SW480 (cell line): ENCODE measurements at places on chromosomes 5 and 9.

DNA sequence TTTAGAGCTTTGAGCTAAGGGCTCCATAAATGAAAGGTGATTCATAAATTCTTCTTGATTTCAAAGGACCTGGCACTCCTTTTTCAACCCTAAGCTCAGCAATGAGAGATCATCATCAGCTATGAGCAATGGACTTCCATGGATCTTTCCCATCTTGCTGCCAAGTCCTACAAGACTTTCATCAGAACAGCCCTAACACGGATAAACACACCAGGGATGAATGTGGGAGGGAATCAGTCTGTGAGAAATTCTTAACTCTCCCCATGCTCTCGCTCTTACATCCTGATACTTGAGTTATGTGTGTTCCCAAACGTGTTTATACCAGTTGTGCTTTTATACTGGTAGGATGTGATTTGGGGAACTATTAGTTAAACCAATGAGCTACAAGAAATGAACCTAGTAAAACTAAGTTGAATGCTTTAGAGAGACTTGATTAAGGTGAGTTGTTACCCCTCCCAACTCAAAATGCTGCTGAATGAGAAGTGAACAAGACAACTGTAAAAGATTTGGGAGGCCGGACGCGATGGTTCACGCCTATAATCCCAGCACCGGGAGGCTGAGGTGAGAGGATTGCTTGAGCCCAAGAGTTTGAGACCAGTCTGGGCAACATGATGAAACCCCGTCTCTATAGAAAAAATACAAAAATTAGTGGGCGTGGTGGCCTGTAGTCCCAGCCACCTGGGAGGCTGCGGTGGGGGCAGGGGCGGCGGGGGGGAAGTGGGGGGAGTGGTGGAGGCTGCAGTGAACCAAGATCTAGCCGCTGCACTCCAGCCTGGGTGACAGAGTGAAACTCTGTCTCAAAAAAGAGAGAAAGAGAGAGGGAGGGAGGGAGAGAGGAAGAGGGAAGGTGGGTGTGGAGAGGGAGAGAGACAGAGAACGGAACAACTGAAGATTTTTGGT is 5.2 kb upstream of the RPL26L1 start:
- peak; percentile 27 for DNase-seq

GRCh38 chr5:181152406-181152805 is 5.0 kb downstream of the OR2V2 start:
- peak; percentile 86 for DNase-seq

GRCh38 chr5:142182840-142183239 is 74.3 kb downstream of the NDFIP1 start:
- DNase-seq, result no peak

- no peak for DNase-seq
Measured at GRCh38 chr5:88847420-88847819, 35.6 kb downstream of the MEF2C start.

- no peak for DNase-seq
Measured at GRCh38 chr9:95067897-95068296, 249.6 kb downstream of the FANCC start.

- DNase-seq, result no peak
Measured at GRCh38 chr5:89232139-89232603, 349.2 kb upstream of the MEF2C start.

GRCh38 chr9:80555782-80556325 is 984.1 kb downstream of the TLE4 start:
- DNase-seq, result no peak

- DNase-seq, result peak; percentile 12
Measured at GRCh38 chr9:70954126-70954525, 167.3 kb downstream of the TRPM3 start.

DNA sequence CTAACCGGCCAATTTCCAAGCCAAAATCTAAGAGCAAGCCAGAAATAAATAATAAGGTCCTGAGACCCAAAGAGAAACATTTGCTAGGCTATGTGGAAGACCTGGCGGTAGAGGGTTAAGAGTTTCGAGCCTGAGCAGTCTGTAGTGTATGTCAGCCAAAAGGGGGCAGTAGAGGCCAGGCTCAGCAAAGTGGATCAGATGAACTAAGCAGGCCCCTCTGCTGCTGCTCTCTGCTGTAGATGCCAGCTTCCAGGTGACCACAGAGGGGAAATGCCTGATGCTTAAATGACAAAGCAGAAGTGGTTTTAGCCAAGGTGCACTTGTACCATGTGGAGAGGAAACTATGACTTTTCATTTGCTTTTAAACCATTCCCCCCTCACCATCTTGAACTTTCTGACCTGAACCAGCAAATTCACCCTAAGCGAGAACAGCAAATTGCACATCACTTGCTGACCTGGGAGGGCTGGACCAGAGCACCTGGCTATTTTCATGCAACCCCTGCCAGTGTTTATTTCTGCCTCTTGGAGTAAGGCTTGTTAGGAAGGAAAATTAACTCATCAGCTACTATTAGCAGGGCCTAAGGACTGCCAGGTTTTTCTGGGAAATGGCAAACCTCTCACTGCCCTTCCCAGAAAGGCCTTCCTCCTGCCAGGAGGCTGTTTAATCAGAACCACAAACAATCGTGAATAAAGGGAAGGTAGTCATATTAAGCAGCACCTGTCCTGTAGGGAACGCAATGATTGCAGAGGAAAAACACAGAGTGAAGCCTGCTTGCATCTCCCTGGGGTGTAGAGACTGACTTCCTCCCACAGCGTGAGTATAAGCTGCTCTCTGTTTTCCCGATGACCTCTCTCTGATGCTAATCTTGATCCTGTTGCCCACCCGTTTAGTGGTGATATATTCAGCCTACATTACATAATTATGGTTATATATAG is 818.2 kb downstream of the TLR4 start:
- peak; percentile 55 for DNase-seq
